ENCODE measurements at places on chromosomes 7 and 10.

DNA sequence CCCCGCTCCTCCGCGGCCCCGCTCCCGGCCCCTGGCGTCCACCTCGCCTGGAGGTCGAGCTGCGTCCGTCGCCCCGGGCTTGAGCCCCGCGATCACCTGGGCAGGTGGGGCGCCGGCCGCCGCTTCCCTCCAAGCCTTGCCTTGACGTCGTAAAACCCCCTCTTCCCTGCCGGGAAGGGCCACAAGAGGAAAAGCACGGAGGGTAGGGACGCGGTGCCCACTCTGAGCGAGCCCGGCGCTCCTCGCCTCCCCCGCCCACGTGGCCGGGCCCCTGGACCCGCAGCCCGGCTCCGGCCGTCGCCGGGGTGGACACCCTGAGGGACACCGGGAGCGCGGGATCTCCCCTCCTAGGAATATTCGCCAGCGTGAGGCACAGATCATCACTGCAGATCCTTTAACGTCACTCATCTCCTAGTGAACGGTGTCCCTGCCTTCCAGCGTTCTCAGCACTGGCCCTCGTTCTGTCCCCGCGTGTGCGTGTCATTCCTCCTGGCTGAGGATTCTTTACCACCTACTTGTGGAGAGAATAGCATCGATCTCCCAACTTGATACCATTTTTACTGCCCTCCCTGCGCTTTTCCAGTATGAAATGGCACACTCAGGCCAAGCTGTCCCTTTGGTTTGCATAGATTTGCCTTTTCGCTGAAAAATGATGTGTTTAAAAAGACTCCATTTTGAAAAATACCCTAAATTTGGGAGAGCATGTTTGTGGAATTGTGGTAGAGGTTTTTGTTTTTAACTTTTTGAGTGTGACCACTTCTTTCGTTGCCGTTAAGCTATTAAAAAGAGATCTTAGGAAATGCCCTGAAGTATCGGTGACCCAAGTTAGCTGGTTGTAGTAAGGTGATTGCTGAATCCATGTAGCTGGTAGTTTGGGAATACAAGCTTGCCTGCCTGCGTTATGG, 649 bp downstream of the ACTR3B start:
- DNase-seq: peak; percentile 26

DNA sequence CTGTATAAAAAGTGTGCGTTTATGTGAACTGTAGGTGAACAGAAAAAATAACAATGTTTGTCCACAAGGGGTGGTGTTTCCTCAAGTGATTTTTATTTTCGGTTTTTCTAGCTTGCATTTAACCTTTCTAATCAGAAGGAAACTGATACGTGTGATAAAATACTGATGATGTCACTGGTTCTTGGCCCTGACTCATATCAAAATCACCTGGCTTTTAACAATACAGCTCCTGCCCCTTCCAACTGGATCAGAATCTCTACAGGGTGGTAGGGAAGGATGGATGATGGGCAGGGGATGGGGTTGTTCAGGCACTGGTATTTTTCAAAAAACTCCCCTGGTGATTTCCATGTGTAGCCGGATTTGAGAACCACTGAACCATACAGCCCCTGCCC, 10.9 kb downstream of the NPFFR1 start:
- DNase-seq: no peak

GRCh38 chr10:130541090-130541489, 404.9 kb downstream of the GLRX3 start:
- DNase-seq: no peak

DNA sequence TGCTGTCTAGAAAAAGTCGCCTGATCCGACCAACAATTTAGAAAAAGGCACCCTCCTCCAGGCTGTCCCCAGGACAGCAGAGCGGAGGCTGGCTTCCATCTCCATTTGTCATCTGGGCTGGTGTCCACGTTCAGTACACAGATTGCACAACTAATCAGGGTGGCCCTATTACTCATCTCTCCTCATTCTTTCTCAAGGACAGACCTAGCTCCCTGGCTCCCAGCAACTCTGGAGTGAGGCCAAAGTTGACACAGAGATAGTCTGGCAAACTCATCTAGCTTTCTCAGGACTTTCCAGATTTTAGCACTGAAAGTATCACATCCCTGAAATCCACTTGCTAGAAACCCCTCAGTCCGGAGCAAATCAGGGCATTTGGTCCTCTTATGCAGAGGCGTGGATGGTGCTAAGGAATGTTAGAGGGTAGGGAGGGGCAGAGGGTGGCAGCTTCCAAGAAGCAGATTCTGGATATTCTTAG, 75.1 kb downstream of the DNAH11 start:
- DNase-seq: no peak

- no peak for DNase-seq
Measured at GRCh38 chr10:15824498-15824897, 35.8 kb downstream of the MINDY3 start.

DNA sequence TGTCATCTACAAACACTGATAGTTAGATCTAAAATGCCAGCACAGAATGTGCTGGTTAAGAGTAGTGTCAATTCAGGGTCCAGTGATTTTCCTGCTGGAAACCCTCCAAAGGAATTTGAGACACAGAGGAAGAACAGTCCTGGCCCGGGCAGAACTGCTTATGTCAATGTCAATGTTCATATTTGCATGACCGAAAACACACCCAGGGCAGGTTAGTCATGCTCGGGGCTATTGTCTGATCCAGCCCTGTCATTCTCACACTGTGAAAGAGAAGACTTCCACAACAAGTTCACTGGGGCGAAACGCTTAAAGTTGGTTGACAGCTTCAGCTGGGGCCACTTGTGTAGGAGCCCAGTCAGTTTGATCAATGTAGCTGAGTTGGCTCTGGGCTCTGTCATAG, 139.3 kb downstream of the C1GALT1 start:
- DNase-seq: no peak

DNA sequence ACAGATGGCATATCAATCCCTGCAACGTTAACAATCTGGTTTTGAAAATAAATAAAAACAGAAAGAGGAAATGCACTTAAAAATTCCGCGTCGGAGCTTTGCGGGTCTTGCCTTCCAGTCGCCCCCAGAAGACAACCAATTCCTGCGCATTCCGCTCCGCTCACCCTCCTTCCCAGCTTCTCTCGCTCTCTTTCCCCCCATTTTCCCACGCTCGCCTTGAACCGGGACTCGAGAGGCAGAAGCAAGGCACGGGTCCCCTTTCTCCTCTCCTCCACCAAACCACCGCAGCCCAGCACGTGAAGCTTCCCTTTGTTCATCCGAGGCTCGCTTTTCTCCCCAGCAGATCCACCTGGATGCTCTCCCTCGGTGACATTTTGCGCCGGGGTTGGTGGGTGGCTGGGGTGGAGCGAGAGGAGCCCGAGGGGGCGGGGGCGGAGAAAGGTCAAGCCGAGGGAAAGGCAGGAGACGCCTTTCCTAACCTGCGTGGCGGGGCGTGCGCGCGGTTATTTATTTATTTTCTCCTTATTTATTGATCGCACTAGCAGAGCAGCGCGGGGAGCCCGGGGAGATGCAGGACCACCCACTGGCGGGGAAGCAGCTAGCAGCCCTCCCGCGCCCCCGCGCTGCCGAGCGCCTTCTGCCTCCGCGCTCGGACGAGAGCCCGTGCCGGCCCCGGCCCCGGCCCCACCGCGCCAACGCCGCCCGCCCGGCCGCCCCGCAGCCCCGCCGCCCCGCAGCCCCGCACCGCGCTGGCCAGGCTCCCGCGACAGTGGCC, at the start of gene KCND2:
TSS of gene KCND2 (plus strand) at position 475 of the 775 bp plus-strand sequence.
- no peak for DNase-seq

DNA sequence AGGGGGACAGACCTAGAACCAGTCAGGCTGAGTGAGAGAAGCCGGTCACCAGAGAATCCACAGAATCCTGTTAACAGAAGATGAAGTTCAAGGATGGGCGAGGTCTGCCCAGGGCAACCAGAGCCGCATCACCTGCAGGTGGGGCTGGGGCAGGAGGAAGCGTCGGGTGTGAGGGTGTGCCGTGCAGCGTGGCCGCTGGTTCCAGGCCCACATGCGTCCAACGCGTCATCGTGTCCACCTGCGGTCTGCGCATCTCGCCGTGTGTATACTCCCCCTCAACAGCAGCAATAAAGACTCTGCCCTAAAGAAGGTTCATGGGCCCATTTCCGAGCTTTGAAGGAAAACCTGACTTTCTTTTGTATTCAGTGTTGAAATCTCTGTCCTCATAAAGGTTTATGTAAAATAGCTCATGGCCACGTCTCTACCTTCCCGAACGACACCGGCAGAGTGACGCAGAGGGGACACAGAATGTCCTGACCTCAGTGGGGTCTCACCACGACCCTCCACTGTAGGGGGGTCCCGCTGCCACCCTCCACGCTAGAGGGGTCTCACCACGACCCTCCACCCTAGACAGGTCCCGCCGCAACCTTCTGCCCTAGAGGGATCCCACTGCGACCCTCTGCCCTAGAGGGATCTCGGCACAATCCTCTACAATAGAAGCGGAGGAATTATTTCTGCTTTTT, 446.9 kb downstream of the PTPRN2 start:
- DNase-seq: no peak

DNA sequence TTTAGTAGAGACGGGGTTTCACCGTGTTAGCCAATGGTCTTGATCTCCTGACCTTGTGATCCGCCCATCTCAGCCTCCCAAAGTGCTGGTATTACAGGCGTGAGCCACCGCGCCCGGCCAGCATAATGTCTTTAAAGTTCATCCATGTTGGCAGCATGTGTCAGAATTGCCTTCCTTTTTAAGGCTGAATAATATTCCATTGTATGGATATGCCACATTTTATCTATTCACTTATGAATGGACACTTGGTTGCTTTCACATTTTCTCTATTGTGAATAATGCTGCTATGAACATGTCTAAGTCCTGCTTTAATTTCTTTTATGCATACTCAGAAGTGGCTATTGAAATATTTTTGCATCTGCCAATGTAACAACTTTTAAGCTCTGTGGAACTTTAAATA, 754.0 kb upstream of the GALNT17 start:
- no peak for DNase-seq

GRCh38 chr10:22253580-22253882, 35.7 kb upstream of the EBLN1 start:
- peak; percentile 46 for DNase-seq

GRCh38 chr7:54556121-54556520, 13.9 kb downstream of the VSTM2A start:
- DNase-seq: no peak

- no peak for DNase-seq
Measured at GRCh38 chr7:147012666-147013065, 896.1 kb downstream of the CNTNAP2 start.

- peak; percentile 7 for DNase-seq
Measured at GRCh38 chr7:151877911-151878835, 1.3 kb upstream of the PRKAG2 start.

- no peak for DNase-seq
Measured at GRCh38 chr7:30187513-30187912, 52.7 kb downstream of the MTURN start.

DNA sequence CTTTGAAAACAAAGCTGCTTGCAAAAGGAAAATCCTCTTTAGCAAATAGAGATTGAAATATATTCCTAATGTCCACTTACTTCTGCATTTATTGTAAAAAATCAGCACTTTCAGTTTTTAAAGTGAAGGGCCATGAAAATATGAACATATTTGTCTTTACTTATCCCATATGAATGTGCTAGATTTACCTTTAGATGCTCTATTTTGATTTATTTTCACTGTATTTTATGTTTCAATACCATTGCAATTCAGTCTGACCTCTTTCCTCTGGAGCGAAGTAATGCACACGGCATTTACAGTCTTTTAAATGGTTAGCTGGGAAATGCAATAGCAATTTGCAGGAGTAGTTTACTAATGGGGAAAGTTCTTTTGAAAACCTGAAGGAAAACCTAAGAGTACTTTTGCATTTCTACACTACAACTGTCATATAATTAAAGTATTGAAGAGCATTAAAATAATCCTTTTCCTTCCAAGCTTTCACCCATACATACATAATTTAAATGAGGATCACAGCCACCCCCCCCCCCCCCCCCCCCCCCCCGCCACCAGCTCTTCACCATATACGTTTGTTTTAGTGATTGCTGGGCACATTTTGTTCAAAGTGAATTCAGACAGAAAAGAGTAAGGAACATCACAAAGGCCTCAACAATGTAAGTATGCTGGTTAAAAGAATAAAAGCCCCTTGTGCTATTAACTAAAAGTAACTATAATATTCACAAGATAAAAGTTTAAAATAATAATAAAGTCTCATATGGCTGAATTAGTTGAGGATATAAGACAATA, 3.5 kb downstream of the SKIDA1 start:
- no peak for DNase-seq

DNA sequence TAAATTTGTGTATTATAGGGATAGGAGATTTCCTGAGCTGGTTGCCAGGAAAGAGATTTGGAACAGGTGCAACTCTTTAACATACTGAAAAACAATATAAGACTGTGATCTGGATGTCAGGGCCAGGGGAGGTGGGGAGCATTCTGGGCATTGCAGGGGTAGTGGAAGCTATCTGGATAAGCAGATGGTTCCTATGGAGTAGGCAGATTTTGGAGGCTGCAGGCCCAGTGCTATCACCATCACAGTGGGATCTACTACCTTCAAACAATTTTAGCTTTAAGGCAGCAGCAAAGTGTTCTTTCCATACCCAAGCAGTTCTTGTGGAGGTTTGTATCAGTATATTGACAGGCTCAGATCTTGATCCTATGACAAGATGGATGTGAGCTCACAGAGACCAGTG, 71.1 kb downstream of the ADAM22 start:
- DNase-seq: no peak
